Stimulated activated naive CD4-positive, alpha-beta T cell (primary cell): ENCODE measurements at places on chromosomes 6 and 20.

- DNase-seq, result no peak
Measured at GRCh38 chr6:138383776-138384175, 6.1 kb downstream of the SMIM28 start.

GRCh38 chr6:170416303-170416702, 109.7 kb downstream of the FAM120B start:
- no peak for DNase-seq

- no peak for DNase-seq
Measured at GRCh38 chr6:87572021-87572420, 17.8 kb downstream of the RARS2 start.

DNA sequence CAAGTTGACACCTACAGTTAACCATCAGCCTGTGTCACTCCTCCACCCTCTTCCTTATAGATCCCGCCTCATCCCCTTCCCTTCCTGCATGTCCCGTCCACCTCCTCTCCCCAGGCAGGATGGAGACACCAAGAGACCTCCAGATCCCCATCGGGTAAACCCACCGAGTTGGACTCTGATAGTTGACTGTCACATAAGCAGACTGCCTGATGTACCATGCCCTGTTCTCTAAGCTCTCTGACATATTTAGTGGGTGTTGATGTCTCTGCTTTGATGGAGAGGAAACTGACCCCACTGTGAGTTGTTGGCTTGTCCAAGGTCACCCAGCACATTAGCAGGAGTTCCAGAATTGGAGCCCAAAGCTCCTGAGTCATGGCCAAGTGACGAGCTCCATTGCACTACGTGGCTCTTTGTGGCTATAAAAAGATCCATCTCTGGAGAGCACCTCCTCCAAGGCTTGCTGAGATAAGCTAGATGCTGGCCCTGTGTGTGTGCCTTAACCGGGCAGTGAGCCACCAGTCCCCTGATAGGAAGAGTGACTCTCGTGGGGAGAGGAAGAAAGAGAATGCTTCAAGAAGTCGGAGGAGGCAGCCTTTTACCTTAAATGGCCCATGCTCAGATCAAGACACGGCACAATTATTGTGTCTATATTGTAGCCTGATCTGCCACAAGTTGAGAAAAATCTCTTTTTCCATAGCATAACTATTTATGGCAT, 236.0 kb upstream of the ECI2 start:
- no peak for DNase-seq

DNA sequence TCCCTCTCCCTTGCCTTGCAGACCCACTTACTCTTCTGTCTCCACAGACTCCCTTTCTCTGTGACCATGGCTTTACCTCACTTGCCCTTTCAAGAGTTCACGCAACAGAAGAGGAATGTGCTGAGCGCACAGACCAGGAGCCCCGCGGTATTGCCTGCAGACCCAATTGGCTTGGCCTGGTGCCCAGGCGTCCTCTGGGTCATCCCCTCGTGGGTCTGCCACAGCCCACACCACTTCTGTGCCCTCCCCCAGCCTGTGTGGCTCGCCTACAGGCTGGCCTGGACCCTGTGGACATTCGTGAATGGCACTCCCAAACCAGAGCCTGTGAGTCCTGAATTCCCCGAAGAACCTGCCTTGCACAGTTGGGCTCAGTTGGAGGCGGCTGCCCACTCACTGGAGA, 15.3 kb upstream of the NINL start:
- DNase-seq, result no peak

DNA sequence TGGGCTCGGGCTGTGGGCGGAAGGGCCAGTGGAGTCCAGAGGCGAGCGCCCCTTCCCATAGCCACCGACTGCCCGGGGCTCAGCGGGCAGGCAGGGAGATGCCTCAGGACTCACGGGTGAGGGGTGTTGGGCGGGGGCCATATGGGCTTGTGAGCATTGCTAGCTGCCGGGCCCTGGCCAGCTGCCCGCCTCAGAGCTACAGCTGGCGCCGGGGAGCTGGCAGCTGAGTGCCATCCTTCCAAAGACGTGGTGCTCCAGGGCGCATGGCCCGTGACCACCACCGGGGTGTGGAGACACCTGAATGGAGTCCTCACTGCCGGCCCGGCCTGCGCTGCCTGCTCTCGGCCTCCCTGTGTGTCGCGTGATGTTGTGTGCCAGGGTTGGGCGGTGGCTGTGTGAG, 10.6 kb upstream of the RBBP8NL start:
- DNase-seq, result no peak

GRCh38 chr20:61645732-61646131, 393.7 kb downstream of the CDH4 start:
- DNase-seq, result no peak

- DNase-seq, result no peak
Measured at GRCh38 chr6:149084808-149085556, 232.5 kb upstream of the TAB2 start.

- no peak for DNase-seq
Measured at GRCh38 chr6:132520953-132521352, 8.0 kb upstream of the STX7 start.

GRCh38 chr20:47202733-47203667, 153.5 kb downstream of the ZMYND8 start:
- no peak for DNase-seq

DNA sequence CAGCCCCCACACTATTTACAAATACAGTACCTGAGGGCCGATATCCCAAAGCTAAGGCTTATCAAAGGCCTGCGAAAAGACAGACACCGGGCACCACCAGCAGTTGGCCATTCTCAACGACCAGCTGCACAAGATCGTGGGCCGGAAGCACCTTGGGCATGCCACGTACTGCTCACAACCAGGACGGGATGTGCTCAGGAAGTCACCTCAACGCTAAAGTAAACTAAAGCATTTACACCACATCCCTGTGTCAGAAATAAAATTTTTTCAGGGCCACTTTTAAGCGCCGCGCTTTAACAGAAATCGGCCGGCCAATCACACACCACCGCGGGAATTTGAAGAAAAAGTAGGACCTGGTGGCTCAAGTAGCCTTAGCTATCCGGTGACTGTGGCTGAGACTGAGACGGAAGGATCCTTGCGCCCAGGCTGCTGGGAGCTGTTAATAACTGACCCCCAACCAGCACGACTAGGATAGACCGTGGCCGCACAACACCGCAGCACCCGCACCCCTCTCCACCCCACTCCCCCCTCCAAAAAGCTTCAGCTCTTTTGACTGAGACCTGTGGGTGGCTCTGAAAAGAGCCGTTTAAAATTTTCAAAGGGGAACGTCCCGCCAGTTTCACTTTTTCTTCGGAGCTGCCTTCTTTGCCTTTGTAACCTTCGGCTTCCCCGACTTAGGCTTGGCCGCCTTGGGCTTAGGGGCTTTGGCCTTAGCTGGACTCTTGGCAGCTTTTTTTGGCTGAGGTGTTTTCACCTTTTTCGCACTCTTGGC, 131.2 kb upstream of the BTN3A2 start:
- DNase-seq, result peak; percentile 79
